Esophagus squamous epithelium (tissue), 5 donors: ENCODE measurements at places on chromosomes 2 and 18.

- no peak for DNase-seq
- H3K27ac ChIP-seq, result no peak overlapping the region
- H3K36me3 ChIP-seq, result no peaks in the 10 kb centered on the region
- no peak overlapping the region for H3K4me3 ChIP-seq
Measured at GRCh38 chr2:215615067-215615802, 179.4 kb upstream of the FN1 start.

DNA sequence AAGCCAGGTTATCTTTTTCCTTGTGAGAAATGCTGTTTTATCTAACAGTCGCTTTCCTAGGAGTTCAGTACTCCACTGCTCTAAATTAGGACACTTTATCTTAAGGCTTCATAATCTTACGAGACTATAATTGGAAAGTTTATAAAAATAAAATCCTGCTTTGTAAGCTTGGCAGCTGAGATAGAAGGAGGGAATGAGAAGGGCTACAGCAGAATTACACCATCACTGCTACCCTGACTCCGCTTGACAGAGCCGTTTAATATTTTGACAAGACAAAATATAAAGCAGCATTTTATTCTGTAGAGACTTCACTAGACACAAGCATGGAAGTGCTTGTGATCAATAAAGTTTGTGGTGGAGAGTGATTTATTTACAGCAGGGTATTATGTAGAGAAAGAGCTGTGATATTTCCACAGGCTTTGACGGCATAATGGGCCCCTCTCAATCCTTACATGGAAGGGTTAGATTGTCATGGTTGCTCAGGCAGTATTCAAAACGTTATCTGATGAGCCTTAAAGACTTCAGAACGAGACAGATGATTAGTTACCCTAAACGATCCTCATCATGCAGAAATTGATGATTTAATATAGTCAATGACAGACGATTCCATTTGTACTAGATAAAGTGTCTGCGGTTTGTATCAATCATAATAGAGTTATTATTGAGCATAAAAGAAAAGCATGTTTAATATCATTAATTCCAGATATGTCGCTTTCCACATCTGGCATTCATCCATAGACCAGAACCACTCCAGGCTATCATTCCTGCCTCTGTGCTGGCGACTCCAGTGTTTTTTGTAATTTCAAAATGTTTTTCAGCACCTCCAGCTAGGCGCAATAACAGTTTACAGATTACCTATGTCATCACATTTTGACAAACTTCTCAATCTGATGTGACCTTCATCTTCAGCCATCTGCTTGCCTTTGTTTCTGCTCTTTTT lies 242.2 kb downstream of the FIGN start:
- H3K4me1 ChIP-seq, result no peaks in the 10 kb centered on the region
- H3K27me3 ChIP-seq, result no peaks in the 10 kb centered on the region
- no peak overlapping the region for H3K4me3 ChIP-seq

DNA sequence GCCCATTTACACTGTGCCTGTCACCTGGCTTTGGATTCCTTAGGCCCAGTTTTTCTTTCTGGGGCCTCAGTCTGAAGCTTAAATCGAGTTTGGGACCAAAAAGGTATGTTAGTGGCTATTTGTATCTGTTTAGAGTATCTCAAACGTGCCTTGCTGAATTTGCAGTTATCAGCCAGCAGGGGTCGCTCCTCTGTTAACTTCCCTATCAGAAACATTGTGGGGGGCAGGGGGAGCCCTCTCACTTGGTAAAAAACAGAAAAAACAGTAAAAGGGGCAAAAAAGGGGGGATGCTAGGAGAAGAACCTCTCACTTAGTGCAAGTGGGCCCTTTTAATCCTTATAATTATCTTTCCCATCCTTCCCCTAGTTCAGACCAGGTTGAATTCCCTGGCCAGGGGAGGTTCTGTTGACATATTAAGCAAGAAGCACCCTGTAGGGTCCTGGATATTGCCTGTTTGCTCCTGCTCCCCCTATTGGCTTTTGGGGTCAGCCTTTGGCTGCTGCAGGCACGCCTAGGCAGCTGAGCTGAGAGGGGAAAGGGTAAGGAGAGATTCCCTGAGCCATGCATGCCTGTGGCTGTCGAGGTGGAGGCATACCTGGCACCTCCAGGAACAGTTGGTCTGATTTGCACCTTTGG lies 8.8 kb upstream of the IFIH1 start:
- no peak overlapping the region for H3K27ac ChIP-seq
- H3K27me3 ChIP-seq, result no peaks in the 10 kb centered on the region
- H3K4me1 ChIP-seq, result no peaks in the 10 kb centered on the region
- no peak for DNase-seq
- no peaks in the 10 kb centered on the region for H3K36me3 ChIP-seq
- H3K4me3 ChIP-seq, result no peak overlapping the region

DNA sequence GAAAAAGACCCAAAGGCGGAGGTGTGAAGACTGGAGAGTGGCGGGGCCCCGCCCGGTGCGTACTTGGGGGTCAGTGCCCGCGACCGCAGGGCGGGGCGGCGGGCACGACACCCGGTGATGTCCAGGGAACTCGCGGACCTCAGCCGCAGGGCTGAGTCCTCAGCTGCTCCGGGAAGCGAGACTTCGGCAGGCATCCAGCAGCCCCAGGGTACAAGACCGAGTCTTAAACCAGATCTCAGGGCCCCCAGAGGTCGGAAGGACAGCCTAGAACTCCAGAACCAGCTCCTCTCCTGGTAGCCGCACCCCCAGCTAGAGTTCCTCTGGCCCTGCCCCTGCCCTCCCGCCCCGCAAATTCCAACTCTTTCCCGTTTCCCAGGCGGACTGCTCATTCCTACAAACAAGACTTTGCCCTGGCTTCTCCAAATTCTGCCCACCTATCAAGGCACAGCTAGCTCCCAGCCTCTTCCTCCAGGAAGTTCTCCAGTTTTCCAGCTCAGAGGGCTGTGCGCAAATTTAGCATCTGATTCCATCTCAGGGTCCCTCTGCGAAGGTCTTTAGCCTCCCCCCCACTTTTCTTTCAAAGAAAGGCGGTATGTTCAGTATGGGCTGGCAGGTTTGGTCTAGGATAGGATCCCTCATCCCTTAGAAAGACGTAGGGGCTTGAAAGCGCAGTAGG lies 26.0 kb upstream of the NOTO start:
- no peak for DNase-seq
- H3K4me3 ChIP-seq, result peak overlapping the region; percentile 62
- peak overlapping the region; percentile 35 for H3K27ac ChIP-seq

DNA sequence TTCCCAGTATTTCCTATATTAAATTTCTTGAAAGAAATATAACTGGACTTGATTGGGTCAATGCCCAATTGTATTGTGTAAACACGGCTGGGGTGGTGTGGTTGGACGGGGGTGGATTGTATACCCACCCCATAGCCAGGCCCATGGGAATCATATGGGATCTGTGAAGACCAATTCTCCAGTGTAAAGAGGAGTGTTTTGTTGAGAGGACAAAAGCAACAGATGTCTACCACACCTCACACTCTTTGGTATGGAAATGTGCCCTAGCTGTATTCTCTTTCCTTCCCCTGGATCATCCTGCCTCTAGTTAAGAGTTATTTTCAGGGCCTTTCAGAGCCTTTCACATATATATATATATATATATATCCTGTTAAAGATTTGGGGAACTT lies 57.5 kb upstream of the TGIF1 start:
- H3K4me1 ChIP-seq, result no peaks in the 10 kb centered on the region
- no peak overlapping the region for H3K27ac ChIP-seq
- no peak for DNase-seq
- no peak overlapping the region for H3K4me3 ChIP-seq

DNA sequence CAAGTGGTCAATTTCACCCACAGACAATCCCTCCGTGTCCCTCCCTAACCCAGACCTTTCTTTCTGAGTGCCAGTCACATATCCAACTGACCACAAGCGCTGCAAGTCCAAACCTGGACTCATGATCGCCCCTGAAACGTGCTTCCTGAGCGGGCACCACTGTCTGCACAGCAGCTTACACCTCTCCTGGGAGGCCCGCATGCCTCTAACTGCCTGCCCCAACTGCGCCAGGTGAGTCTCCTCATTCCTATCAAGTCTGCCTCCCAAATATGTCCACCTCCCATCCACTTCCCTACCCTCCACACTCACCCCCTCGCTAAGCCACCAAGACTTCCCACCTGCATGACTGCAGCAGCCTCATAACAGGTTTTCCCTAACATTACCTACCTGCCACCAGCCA lies 33.4 kb downstream of the COL4A4 start:
- H3K27ac ChIP-seq, result no peak overlapping the region
- no peaks in the 10 kb centered on the region for H3K36me3 ChIP-seq
- H3K4me1 ChIP-seq, result no peaks in the 10 kb centered on the region
- DNase-seq, result no peak
- H3K4me3 ChIP-seq, result no peak overlapping the region

GRCh38 chr2:233480490-233481202 lies 85.9 kb downstream of the USP40 start:
- H3K27me3 ChIP-seq, result no peaks in the 10 kb centered on the region
- H3K4me3 ChIP-seq, result no peak overlapping the region
- H3K4me1 ChIP-seq, result peaks cover 22% of the 10 kb centered on the region
- peak overlapping the region; percentile 85 for H3K27ac ChIP-seq
- H3K36me3 ChIP-seq, result peaks cover 87% of the 10 kb centered on the region

- H3K36me3 ChIP-seq, result no peaks in the 10 kb centered on the region
- H3K4me3 ChIP-seq, result no peak overlapping the region
- no peaks in the 10 kb centered on the region for H3K4me1 ChIP-seq
- no peak overlapping the region for H3K27ac ChIP-seq
- H3K27me3 ChIP-seq, result no peaks in the 10 kb centered on the region
- no peak for DNase-seq
Measured at GRCh38 chr2:176018708-176019107, 16.6 kb upstream of the LNPK start.
